ENCODE measurements at places on chromosomes 3 and 15.

GRCh38 chr3:28317438-28318022, 31.0 kb upstream of the ZCWPW2 start:
- DNase-seq: peak; percentile 50

GRCh38 chr15:52021128-52021671, 2.2 kb downstream of the MAPK6 start:
- peak; percentile 88 for DNase-seq

GRCh38 chr15:86087808-86088207, 8.1 kb downstream of the AGBL1 start:
- no peak for DNase-seq

GRCh38 chr3:14093831-14094230, 30.8 kb downstream of the CHCHD4 start:
- DNase-seq: no peak

DNA sequence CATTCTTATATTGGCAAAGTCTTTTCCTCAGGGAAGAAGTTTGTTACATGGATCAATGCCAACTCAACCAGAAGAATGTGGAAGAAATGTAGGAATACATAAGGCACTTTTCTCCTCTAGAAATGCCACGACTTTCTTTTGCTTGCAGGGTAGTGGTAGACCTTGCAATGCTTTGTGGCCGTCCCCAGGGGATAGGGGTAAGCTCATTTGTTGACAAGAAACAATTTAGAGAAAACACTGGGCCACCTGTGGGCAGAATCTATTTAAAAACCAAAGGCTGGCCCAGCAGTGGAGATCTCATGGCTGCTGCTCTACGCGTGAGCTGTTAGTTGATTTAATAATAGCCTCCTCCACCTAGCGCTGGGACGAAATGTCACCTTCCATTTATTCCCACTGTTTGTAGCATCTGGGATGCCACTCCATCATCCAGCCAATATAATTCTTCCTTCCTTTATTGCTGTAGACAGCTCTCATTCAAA, 64.6 kb upstream of the PFN2 start:
- DNase-seq: no peak

DNA sequence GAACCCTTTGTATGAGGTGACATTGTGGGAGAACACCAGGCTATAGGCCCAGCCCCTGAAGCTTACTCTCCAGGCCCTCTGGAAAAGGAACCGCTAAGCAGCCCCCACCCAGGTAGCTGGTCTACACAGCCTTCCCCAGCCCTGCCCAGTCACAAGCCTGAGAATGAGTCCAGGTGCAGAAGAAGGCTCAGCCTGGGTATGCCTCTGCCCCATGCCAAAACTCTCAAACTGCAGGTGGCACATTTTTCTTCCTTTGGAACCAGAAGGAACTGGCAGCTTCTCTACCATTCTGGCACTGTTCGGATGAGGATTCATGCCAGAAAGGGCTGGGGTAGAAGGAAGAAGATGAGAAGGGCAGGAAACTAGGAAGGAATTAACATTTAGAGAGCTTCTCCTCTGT, 23.7 kb upstream of the TBC1D21 start:
- DNase-seq: no peak

DNA sequence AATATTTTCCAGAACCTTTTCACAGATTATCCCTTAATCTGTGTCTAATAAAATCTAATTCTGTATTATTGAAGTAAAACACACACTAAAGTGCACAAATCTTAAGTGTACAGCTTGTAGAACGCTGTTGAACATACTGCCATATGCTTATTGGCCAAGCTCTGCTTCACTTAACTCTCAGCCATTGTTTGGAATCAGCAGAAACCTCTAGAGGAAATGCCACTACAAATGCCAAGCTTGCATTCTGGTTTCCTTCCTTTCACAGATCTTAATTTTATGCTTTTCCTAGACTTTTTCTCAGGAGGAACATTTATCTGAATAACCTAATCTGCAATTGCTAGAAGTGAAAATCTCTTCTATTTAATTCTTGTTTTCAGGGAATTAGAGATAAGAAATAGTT, 10.1 kb downstream of the MNS1 start:
- DNase-seq: no peak

DNA sequence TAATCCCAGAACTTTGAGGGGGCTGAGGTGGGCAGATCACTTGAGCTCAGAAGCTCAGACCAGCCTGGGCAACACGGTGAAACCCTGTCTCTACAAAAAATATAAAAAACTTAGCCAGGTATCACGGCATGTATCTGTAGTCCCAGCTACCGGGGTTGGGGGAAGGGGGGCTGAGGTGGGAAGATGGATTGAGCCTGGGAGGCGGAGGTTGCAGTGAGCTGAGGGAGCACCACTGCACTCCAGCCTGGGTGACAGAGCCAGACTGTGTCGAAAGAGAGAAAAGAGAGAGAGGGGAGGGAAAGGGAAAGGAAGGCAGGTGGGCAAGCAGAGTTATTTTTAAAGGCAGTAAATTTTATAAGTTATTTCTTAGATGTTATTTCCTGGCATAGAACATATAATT, 368.1 kb downstream of the ULK4 start:
- DNase-seq: no peak

DNA sequence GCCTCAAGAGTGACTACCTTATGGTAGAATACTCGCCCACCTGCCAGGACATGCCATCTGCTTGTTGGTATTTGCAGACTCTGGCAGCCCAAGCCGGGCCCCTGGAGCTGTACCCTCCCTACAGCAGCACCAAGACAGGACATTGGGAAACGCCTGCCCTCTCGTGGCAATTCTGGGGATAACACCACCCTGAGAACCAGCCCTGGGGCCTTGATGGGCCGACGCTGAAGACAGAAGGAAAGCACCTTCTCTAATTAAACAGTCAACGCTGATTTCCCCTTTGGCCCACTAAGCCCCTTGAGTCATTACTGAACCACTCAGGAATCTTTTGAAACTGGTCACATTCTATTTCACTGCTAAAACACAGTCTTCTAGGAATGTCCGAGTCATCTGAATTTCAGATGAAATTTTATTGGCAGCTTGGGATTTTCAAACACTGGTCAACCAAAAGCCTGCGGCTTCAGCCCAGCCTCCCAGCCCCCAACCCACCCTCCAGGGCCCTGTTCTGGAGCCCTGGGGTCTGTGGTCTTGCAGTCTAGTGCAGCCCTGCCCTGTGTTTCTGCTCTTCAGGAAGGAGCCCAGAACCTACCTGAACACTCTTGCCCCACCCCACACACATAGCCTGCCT, 91.3 kb downstream of the TMEM266 start:
- peak; percentile 66 for DNase-seq

- DNase-seq: peak; percentile 85
These were observed 3.2 kb upstream of the BLOC1S6 start for GRCh38 chr15:45583731-45584639.

DNA sequence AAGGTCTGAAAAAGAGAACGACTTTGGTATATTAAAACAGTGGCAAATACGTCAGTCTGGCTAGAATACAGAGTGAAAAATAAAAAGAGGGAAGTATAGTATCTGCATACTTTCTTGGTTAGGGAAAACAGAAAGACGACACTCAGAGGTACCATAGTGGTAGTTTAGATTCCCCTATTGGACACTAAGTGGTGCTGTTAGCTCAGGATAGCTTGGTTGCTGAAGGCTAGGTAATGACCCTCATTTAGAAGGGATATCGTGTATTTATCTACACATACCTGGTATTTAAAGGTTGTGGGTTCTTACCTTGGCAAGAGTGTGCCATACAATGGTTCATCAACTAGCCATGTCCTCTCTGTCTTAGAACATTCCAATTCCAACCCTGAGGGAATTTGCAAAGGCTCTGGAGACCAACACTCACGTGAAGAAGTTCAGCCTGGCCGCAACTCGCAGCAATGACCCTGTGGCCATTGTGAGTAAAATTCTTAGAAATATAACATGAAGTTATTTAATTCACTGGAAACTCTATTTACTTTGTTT, 31.0 kb downstream of the TMOD2 start:
- peak; percentile 22 for DNase-seq

DNA sequence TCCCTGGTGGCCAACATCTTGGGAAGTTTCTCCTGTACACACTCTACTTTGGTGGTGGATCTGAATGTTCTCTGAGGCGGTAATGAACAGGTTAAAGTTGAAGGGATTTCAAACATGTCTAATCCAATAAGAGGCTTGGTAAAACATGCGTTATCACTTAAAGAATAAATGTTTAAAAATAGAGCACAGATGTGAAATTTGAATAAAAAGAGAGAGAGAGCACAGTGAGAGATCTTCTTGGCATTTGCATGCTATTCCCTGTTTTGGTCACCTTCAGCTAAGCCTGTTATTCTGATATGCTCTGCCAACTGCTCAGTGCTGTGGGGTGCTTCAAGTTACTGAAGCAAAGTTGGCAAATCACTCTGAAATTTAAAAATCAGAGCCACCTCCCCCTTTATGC, 237.7 kb upstream of the WNT5A start:
- DNase-seq: no peak

- DNase-seq: peak; percentile 18
These were observed 246.8 kb upstream of the TOPAZ1 start for GRCh38 chr3:43994657-43995546.

DNA sequence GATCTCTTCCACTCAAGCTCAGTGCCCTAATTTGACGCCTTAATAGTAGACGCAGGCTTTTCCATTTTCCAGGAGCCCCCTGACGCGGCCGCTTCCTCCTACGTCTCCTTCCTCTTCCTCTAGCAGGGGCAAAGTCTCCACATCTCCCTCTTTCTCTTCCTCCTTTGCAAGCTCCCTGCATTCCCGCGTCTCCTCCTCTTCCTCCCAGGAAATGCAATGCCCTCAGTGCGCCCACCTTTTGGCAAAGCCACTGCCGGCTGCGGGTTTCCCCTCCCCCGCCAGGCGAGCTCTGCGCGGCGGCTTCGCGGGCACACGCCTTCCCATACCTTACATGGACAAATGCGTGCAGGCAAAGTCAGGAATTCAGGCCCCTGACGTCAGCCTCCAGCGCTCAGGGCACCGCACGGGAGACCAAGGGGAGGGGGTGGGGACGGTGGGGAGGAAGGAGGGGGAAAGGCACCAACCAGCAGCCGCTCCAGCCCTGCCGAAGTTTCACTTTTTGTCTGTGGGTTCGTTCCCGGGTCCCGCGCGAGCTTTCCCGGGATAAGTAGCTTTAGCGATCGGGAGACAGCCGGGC, 432 bp upstream of the LPP start:
- DNase-seq: peak; percentile 72

DNA sequence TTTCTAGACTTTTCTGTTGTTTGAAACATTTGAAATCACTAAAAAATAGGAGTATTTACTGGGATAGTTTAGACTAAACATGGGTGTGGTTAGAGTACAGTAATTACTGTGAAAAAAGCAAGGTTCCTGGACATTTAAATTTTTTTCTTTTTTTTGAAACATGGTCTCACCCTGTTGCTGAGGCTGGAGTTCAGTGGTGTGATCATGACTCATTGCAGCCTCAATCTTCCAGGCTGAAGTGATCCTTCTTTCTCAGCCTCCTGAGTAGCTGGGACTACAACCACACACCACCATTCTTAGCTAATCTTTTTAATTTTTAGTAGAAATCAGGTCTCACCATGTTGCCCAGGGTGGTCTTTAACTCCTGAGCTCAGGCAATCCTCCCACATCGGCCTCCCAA, 20.4 kb upstream of the CELF6 start:
- peak; percentile 46 for DNase-seq

DNA sequence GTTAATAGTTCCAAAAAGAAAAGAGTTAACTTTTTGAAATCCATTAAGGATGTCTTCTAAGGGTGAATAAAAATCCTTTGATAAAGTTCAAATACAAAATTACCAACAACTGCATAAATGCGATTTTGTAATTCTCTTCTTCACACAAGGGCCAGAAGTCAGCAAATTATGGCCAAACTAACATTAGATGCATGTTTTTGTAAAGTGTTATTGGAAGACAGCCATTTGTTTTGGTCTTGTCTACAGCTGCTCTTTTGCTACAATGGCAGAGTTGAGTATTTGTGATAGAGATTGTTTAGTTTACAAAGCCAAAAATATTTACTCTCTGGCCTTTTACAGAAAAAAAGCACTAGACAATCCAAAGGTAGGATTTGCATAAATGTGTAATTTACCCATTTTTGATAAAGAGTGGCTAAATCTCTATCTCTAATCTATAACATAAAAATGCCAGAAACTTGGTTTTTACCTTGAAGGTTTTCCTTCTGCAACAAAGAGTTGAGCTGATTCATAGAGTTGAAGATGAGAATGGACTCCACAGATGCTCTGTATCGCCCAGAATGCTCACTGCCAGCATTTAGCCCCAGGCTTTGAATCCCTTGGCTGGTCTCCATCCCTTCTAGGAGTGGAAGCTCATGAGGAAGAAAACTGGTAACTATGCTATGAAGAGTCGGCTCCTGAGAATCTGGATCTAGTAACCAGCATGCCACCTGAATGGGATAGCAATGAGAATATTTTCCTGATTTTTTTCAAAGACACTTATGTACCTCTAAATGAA, 64.5 kb downstream of the POLQ start:
- DNase-seq: no peak

- DNase-seq: peak; percentile 71
These were observed 17.4 kb upstream of the EHD4 start for GRCh38 chr15:41989573-41990242.

DNA sequence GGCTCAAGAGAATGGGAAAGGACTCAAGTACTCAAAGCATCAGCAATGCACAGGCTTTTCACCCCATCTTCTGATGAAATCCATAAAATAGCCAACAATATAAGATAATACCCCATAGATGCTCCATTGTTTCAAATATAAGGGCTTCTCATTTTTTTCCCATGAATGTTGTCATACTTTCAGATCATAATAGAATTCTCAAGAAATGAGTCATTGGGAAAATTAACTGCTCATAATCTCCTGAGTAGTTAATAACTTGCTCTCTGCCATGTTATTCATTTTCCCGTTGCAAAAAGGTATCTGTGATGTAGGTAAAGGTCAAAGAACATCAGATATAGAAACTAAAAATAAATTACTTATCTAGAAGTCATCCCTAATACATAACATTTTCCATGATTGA, 121.9 kb downstream of the NSUN3 start:
- DNase-seq: no peak

DNA sequence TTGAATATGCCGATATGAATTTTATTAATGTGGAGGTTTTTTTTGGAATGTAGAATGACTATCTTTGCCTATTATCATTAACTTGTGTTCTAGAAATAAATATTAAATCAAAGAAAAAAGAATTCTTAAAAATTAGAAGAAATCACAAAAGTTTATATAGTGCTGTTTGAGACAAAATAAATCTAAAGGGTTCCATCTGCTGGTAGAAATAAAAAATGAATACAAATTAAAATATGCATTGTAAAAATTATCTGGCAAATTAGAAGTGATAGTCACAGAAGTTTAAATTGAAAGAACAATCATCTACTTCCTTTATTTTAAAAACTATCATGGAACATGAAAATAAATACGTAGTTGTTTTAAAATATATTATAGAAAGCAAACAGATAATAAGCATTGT, 22.7 kb upstream of the ZBTB20 start:
- no peak for DNase-seq

DNA sequence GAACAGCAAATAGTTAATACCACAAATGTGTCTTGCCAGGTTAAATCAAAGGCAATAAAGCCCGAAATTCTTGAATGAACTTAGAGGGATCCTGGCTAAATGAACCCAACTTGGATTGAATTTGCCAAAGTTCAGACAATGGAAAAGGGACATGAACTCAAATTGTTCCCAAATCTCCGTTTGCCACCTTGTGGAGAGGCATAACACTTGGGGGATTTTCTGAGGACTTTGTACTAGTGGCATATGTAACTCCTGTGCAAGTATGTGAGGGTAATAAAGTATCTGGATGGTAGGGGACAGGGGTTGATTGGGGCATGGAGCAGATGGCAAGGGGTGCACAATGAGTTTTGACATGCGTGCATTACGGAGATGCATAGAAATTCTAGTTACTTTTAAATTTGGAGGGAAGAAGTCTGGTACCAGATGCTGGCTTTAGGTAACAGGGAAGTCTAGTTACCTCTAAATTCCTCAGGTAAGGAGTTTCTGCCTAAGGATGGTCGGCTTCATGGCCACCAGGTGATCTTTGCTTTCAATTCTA, 1.2 kb upstream of the TCAIM start:
- DNase-seq: no peak

Measured in inflammatory macrophage treated with lipopolysaccharide for 4 hours (primary cell).